ENCODE measurements at places on chromosomes 16 and 17. TPM values are rescaled to one million over a fixed set of nuclear protein-coding genes. Genes with fewer than 3 reads are reported as not detected.

GRCh38 chr16:48892893-48893292 is 282.9 kb upstream of the N4BP1 start:
- no peak for DNase-seq

- DNase-seq = no peak
These were observed 212.9 kb downstream of the CDH8 start for GRCh38 chr16:61823326-61823725.

DNA sequence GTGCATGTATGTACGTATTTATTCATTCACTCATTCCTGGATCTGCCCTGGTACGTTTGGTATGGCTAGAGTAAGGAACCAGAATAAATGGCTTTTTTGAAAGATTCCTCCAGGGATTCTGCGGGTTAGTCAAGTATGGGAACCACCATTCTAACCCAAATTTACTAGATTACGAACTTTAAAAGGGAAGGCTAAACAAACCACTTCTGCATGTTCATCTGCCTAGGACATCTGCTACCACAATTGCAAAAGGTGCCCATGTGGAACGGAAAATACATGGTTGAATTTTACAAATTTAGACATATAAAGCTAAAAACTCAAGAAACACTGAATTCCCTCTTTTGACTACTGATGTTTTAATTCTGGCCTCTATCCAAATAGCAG is 22.1 kb downstream of the CYTH1 start:
- no peak for DNase-seq

The PERCC1 gene
- not detected for total RNA-seq

GRCh38 chr17:28575126-28575795 is 1.4 kb downstream of the ALDOC start:
- DNase-seq = no peak

The CACNA1G gene
- total RNA-seq = 9.9 TPM
